AG04450 (cell line): ENCODE measurements at places on chromosomes 16 and 17.

DNA sequence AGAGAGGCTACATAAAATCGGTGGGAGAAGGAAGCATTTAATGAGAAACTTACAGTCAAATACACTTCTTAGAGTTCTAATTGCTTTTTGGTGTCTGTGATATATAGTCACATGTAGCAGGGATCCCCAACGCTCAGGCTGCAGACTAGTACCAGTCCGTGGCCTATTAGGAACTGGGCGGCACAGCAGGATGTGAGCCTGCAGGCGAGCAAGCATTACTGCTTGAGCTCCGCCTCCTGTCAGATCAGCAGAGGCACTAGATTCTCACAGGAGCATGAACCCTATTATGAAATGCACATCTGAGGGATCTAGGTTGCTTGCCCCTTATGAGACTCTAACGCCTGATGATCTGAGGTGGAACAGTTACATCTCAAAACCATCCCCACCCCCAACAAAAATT is 158.5 kb downstream of the TANC2 start:
- no peak for DNase-seq

GRCh38 chr16:68596266-68596665 is 48.8 kb upstream of the CDH3 start:
- no peak for DNase-seq

GRCh38 chr17:61325382-61326073 is 74.1 kb upstream of the TBX2 start:
- no peak for DNase-seq

DNA sequence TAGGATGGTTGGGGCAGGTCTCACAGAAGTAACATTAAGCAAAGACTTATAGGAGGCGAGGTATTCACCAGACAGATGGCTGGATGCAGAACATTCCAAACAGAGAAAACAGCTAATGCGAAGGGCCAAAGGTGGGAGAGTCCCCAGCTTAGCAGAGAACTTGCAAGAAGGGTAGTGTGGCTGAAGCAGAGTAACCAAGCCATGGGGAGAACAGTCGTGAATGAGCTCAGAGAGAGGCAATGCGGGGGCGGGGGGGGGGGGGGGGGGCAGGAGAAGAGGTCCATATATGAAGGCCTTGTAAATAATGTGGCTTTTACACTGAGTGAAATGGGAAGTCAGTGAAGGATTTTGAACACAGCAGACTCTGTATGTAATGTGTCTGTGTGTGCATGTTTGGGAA is 81.3 kb downstream of the SMG6 start:
- no peak for DNase-seq

DNA sequence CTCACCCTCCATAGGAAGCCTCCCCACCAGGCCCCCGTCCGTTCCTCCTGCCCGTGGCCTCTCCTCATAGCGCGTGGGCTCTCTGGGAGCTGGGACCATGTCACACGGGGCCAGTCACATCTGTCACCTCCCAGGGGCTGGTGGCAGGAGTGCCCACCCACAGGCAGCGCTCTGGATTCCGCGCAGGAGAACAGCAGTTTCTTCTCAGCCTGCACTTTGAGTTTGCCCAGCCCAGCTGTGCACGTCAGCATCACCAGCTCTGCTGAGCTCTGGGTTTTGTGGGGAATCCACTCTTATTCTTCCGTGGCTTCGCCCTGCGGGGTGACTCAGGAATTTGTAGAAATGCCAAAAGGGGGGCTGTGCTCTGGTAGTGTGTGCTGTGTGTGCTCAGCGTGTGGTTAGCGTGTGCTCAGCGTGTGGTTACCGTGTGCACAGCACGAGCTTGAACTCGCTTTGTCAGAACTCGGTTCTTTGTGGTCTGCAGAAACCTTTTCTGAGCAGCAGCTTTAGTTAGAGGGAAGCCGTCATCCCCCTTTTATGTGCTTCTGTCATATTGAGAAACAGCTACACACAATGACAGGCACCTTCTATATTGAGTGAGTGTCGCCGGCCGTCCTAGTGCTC is 3.2 kb downstream of the ACSF3 start:
- no peak for DNase-seq

DNA sequence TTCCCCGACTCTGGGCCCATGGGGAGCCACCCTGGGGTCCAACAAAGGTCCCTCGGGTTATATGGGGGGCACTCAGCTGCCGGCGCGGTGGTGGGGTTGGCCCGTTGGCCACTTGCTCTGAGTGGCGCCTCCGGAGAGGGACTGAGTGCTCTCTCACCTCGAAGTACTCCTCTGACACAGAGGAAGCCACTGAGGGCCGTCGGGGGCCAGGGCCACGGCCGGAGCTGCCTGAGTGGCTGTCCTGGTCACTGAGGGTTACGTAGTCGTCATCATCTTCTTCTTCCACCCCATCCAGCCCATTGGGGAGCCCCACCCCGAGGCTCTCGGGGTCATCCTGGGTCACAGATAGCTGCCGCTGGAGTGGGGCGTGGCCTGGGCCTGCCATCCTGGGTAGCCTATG is 25.7 kb downstream of the SLC5A10 start:
- no peak for DNase-seq

DNA sequence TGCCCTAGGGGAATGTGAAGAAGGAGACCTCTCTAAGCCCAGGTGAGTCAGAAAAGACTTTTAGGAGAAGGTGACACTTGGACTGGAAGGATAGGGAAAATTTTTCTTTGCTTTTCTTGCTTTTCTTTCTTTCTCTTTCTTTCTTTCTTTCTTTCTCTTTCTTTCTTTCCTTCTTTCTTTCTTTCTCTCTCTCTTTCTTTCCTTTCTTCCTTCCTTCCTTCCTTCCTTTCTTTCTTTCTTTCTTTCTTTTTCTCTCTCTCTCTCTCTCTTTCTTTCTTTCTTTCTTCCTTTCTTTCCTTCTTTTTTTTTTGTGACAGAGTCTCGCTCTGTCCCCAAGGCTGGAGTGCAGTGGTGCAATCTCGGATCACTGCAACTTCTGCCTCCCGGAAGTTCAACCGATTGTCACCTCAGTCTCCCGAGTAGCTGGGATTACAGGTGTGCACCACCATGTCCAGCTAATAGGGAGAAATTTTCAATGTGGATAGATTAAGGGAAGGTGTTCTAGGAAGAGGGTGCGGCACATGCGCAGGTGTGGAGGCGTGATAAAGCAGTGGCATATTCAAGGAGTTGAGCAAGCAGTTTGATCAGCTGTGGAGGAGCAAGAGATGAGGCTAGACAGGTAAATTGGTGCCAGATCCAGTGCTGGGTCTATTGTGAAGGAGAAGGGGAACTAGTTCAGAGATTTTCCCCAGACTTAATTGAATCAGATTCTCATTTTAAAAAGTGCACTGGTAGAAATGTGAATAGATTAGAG is 40.4 kb downstream of the MMD start:
- DNase-seq = no peak

DNA sequence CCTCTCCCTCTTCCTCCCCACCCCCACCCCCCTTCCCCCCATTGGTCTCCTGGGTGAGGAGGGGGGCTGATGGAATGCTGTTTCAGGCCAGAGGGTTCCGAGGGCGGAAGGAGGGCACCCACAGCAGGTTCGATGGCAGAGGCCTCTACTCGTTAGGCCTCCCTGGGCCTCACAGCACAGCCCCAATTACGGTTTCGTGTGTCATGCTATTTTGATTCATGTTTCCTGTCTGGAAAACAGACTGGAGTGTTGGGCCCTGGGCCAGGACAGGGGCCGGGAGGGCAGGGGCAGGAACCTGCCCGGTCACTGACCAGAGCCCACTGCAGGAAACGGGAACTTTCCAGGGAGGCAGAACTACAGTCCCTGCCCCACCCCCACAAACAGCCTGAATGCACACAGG is 138.2 kb downstream of the C16orf95 start:
- no peak for DNase-seq

- no peak for DNase-seq
Observed at GRCh38 chr17:78168242-78168902, at the start of gene SYNGR2. SYNGR2 (plus strand) TSS chr17:78168581; CDS start chr17:78168617, 36 bp downstream.

DNA sequence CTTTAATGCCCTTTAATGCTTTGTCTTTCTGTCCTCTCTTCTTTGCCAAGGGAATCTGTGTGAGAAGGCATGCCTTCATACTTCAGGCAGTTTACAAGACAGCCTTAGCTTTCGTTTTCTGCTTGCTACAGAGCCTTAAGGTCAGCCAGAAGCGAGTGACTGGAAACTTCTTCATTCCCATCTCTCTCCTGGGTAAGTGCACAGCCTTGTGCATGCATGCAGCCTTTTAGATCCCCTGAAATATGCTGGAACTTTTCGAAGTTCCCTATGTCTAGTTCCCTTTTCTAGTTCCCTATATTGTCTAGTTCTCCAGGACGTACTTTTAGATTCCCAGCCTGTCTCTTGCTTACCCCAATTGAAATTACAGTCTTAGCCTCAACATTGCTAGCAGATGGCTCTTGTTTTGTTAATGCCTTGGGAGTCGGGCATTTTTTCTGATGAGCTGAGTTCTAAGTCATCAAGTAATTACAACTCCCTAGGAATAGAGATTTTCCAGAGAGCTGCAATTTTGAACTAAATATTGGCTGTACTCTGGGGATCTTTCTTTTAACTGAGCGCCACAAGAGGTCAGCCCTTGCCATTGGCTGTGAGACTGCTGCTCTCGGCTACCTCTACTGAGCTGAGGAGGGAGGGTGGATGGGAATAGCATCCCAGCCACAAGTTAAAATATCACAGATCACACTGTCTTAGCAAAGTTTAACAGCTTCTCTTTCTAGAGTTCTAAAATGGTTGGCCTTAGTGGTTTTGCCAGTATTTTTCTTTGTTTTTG is 22.7 kb upstream of the PPM1D start:
- DNase-seq = no peak

GRCh38 chr16:28062261-28062846 is 1.2 kb downstream of the GSG1L start:
- DNase-seq = no peak

DNA sequence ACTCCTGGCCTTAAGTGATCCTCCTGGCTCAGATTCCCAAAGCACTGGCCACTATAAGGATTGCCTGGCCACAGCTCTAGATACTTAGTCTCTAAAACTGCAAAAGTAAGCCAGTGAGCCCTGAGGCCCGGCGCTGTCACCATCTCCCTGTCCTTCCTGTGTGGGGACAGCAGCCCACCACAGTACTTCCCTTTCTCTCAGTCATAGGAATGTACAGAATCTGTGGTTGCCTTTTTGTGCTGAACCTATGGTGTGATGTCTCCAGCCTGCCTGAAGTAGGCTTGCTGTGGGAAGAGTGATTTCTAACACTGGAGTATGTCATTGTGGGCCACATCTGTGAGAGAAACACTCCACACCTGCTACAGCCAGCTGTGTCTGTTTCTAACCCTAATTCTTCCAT is 24.7 kb downstream of the NTAN1 start:
- no peak for DNase-seq

DNA sequence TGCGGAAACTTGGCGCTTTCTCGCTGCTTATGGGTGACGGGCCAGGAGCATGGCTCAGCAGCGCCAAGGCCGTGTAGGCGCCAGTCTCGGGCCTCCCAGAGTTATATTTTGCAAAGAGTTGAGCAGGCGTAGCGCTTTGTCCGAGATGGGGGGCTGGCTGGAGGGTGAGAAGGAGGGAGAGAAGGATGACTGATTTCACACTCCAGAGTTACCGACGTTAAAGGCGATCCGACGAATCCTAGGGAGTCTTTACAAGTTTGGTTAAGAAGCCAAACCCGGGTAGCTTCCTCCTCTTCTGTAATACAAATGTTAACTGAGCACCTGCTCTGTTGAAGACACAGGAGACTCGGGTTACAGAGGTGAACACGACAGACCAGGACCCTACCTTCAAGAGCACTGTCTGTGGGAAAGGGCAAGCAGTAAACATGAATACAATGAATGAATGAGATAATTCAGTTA is 782 bp downstream of the POLR2A start:
- DNase-seq = no peak

- no peak for DNase-seq
Observed at GRCh38 chr17:4600563-4600962, 16.2 kb downstream of the SMTNL2 start.

- DNase-seq = peak; percentile 81
Observed at GRCh38 chr17:30363715-30364202, 15.0 kb upstream of the CPD start.

DNA sequence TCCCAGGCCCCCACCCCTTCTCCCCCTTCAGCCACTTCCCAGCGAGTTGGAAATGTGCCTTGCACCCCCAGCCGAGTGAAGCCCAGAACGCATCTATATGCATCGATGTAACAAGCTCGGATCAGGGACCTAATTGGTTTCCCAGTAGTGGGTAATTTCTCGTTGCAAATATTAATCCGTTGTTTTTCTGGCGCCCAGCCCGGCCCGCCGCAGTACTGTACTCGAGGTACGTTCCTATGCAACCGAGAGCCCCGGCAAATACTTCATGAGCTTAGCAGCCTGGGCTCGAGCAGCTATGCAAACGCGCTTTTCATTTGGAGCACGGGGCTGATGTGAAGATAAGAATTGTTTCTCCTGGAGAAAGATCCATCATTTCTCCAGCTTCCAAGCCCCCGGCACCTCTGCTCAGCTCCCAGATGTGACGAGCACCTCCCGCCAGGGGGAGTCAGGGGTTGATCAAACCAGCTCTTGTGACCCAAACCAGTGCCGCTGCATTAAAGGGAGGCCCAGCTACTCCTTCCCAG is 229.8 kb downstream of the KATNIP start:
- DNase-seq = no peak

GRCh38 chr17:2730764-2731353 is 18.6 kb downstream of the CCDC92B start:
- DNase-seq = no peak

GRCh38 chr16:71623597-71623996 is 2.4 kb upstream of the MARVELD3 start:
- no peak for DNase-seq

- DNase-seq = no peak
Observed at GRCh38 chr17:64096037-64096436, 33.9 kb downstream of the ERN1 start.

GRCh38 chr17:74063439-74063838 is 140.0 kb upstream of the RPL38 start:
- no peak for DNase-seq

DNA sequence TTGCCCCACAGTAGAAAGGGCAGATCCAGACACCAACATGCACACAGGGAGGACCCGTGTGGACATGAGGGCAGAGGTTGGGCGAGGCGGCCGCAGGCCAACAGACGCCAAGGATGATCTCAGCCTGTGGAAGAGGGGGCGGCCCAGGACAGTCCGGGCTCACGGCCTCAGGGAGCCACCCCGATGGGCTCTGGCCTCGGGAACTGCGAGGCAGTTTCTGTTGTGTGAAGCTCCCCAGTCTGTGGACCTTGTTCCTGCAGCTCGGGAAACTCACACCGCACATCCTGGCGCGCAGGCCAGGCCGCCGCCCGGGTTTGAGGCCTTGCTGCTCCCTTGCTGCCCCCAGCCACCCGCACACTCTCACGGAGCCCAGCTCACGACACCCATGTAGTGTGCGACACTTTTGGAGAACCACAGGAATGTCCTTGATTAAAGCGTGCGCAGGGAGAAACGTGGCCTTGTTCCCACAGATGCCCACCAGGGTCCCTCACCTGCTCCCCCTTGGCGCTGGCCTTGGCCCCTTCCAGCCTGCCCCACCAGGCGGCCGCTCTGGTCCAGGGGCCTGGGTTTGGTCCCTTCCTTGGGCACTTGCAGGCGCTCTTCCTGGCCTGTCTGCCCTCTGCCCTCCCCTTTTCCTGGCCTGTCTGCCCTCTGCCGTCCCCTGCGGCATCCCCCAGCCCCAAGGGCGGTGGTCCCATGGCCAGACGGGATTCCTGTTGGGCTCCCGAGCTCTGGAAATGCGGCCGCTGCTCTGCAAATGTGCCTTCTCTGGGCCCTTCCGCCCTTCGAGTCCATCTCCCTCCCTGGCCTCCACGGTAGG is 9.3 kb upstream of the SLC38A10 start:
- no peak for DNase-seq
